ENCODE measurements at places on chromosomes 2 and 18.

DNA sequence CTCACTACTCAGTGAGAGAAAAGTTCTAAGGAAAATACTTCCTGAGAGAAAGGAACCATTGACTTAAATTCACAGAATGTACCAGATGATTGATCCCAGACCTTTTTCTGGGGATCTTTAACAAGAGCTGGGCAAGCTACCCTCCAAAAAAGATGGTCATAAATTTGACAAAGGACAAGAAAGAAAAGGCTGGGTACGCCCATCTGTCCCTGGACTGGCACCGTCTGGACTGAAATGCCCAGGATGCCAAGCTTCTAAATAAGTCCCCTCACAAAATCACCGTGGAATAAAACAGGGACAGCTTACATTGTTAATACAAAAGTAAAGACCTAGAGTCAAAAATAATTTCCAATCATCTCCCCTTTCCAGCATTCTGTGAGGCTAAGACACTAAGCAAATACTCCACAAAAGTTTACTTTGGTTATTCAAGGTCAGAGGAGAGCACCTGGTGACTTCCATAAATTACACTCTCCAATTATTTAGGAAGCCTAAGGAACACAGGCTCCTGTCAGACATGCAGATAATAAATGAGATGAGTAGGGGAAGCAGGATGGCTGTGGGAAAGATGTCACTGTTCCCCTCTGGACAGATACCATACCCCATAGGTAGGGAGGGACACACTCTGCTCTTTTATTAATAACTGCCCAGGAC, 69.9 kb downstream of the UXS1 start:
- no peak for DNase-seq

GRCh38 chr18:59343926-59344325, 15.1 kb downstream of the LMAN1 start:
- no peak for DNase-seq

- DNase-seq: no peak
Observed at GRCh38 chr2:129813404-129813803, 166.1 kb upstream of the RAB6C start.

GRCh38 chr18:11408555-11409065, 200.8 kb upstream of the SLC35G4 start:
- no peak for DNase-seq

GRCh38 chr2:140247451-140248195, 1467.4 kb upstream of the NXPH2 start:
- DNase-seq: no peak

DNA sequence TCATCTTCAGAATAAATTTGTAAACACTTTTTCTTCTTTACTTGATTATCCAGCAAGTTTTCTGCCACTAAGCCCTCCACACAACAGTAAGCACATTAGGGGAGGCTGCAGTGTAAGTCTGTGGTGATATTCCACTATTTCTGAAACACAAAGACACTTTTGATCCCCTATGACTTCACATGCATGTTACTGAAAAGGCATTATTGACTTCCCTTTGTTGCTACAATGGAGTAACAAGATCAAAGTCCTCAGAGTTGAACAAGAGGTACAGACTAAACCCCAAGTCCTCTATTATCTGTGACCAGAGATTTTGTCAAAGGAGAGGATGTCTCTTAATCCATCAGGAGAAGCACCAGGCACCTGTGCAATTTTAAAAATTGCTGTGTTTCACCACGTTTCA, 157.9 kb downstream of the CD226 start:
- no peak for DNase-seq

GRCh38 chr18:50388988-50389387, 14.1 kb downstream of the SKA1 start:
- DNase-seq: no peak

DNA sequence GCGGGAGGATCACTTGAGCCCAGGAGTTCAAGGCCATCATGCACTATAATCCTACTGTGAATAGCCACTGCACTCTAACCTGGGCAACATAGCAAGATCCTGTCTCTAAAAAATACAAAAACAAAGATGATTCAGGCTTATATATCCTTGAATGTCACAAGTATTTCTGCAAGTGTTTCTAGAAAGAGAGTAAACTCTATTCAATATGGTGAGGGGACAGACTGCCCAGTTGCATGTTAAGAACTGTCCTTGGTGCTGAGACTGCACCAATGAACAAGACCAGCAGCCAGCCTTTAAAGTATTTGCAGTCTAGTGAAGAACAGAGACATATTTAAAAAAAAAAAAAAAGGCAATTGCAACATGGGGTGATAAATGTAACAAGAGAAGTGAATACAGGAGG, 16.4 kb downstream of the MAP3K19 start:
- peak; percentile 43 for DNase-seq

DNA sequence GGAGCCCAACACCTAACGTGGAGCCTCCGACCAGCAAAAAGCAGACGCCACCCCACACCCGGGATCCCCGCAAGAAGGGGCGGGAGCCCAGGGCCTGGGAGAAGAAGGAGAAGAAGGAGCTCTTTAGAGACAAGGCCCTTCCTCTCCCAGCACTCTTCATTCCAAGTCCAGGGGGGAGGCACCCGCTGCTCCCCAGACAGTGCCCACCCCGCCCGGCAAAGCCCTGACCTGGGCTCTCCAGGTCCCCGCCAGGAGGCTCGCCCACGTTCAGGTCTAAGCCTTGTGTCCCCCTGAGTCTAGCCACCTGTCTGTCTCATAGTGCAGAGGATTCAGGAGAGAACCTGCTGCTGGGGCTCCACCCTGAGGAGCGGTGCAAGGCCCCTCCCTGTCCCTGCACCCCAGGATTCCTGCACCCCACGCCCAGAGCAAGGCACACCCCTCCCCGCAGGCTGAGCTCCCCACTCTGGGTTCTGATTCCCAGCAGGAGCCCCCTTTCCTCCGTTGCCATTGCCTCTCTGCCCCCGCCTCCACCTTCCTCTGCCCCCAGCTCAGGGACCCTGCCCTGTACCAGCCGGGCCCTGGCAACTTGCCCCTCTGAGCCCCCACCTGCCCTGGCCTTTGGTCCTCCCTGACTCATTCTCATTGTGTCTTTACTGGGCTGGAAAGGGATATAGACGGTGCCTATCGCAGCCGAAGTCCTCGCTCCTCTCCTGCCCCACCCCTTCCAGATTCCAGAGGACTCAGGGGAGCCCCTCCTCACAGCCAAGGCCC, 33.5 kb upstream of the GPC1 start:
- no peak for DNase-seq

- no peak for DNase-seq
Observed at GRCh38 chr2:109029490-109030201, 40.6 kb upstream of the EDAR start.

GRCh38 chr2:222900354-222900753, 39.5 kb downstream of the ACSL3 start:
- no peak for DNase-seq

DNA sequence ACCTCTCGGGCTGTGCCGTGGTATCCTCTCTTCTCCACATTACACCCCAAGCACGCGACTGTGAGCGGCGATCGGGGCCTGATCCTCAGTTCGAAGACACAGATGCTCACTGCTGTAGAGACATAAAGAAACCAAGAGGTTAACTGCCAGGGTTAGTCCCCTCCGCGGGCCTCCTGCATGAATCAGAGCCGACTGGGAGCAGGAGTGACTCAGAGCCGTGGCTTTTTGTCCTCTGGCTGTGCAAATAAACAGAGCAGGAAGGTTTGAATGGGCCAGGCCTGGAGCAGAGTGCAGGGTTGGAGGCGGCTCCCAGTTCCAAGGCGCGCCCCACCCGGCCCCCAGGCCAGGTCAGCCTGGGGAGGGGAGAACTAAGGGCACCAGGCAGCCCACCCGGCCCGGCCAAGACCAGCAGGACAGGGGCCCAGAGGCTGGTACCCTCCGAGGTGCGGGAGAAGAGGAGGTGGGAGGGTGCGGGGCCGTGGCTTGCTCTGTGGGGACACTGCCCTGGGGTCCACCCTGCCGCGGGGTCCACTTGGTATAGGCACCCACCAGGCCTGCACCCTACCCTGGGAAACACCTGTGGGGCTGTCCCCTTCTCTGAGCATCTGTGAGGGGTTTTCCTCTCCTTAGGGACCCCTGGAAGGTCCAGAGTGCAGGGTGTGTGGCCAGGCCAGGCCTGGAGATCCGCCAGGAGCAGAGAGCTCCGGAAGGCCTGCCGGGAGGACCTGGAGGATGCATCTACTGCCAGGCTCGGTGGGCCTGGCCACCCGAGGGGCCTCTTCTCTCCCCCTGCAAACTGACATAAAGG, 16.5 kb downstream of the TWIST2 start:
- peak; percentile 99 for DNase-seq

DNA sequence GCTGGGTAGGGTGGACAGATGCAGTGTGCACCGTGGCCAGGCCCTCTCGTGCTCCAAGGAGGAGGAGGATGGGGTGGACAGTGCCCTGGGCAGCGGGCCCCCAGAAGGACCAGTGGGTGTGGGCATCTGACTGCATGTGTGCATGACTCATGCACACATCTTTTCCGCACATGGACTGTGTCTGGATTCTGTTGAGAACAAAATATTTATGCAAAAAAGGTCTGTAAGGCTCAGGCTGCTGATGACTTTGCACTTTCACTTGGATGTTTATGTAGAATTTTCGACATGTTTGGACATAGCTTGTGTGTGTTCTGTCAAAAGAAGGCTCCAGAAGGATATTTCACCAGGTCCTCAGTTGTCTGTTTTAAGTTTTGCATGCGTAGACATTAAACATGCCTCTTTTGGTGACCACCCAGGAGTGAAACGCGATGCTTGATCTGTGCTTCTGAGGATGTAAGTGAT, 45.6 kb downstream of the MTCL1 start:
- no peak for DNase-seq

DNA sequence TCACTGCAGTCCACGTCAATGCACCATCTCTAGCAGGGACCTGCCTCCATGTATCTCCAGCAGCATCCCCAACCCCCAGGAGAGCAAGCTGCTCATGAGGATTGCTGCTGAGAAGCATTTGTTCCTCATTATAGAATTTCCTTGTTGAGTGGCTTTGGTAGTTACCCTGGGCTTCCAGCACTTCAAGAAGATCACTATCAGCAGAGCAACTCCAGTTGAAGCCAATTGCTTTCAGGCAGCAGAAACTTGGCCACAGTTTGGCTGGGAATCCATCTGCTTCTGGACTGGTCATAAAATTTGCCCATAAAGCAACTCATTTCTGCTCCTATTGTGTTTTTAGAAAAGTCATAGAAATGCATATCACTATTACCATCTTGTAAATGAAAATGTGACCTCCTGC, 17.4 kb downstream of the TRPM8 start:
- DNase-seq: no peak

GRCh38 chr2:151252646-151253045, 9.0 kb downstream of the RBM43 start:
- DNase-seq: no peak

DNA sequence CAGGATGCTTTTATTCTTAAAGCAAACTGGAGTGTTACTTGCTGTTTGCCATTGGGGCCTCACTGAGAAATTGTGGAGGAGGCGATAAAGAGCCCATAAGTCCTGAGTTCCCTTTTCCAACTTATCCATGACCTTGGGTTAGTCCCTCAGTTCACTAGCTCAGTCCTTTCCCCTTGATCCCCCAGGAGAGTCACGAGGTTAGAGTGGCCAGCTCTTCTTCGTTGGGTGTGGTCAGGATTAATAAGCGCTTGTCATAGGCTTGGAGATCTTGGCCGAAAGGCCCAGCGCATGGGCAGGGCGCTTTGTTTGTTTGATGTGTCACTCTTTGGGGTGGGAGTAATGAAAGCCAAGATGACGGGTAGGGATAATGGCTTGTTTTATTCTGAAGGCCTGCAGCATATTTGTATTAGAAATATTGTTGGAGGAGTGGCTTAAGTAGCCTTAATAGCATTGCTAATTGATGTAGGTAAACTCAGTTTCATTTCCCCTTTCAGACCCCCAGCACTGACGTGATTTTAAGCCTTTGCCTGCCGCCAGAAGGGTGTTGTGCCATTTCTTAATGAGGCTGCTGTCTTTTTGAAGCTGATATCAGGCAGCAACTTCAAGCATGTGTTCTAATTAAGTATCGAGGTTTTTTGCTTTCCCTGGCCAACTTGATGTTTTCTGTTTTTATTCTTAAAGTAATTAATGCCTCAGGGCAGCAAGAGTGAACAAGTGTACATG, 15.7 kb downstream of the GRHL1 start:
- DNase-seq: no peak

GRCh38 chr18:11984091-11984490, 2.8 kb downstream of the IMPA2 start:
- DNase-seq: no peak

DNA sequence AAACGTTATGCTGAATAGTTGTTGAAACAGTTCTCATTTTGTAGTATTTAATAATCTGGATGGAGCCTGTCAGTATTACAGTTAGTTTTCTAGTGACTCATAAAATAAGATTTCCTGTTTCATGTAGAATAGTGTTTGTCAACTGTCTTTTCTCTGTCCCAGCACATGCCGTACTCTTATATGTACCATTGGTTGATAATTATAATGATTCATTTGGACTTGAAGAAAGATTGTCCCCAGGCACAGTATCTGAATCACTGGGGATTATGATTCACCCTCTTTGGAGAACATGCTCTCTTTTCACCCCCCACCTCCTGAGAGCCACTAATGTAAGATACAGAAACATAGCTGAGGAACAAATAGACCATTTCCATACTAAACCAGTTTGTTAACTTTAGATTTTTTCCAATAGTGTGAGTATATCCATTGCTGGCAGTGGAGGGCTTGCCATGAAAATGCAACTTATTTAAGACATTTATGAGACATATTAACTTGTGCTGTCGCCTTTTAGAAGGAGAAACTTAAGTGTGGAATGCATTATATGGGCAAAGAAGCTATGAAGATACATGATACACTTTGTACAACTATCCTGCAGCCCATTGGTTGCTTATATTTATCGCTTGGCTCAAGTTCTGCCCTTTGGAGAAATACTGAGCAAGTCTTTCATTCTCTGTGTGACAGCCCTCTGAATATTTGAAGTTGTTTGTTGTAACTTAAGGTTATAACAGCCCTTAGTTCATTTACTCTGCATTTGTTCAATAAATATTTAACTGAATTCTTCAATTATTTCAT, 12.4 kb downstream of the COPS8 start:
- DNase-seq: peak; percentile 49

GRCh38 chr2:143758629-143759330, 629.6 kb downstream of the ARHGAP15 start:
- no peak for DNase-seq

Measured in ACHN (cell line).